Omental fat pad (tissue), 4 donors: ENCODE measurements at places on chromosomes 11 and 22. TPM values are rescaled to one million over a fixed set of nuclear protein-coding genes. Genes with fewer than 3 reads are reported as not detected.

GRCh38 chr11:14529321-14529720 is 9.1 kb upstream of the PSMA1 start:
- DNase-seq, result no peak

GRCh38 chr11:95566211-95566610 is 223.4 kb downstream of the FAM76B start:
- DNase-seq, result no peak

Gene LARGE2
- 0.24 TPM for total RNA-seq

DNA sequence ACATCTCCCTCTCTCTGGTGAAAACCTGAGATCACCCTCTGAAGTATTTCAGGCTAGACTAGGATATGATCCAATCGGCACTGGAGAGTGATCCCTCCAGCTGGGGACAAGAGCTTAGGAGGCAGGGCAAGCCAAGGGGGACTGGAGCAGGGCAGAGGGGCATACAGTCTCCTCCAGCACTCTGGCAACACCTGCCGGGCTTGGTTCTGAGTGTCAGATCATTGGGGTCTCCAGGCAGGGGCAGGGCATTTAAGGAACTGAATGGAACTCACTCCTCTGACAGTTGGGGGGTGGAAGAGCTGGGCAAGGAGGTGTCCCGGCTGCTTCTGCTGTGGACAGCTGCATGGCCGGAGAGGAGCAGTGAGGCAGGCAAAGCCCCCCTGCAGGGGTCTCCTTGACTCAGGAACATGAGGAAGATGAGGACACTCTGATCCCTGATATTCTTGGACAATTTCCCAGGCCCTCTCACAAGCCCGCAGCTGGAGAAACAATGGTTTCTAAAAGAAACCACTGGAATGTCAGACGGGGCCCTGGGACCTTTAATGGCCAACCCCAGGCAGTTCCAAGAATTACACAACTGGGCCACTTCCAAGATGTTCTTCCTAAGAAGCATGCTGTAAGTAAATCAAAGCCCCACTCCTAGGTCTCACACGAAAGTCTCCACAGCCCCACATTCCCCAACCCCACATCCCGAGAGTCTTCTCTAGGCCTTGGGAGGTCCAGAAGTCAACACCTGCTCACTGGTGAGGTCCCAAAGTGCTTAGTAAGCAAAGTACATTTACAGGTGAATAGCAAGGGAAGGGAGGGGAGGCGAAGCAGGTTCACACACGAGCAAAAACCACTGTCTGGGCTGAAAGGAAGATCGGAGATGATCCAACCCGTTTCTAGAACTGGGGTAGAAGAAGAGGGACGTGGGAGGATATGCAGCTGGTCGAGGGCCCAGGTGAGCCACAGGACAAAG is 1.2 kb upstream of the CCDC86 start:
- DNase-seq, result no peak

GRCh38 chr22:37248251-37248650 is 4.2 kb upstream of the RAC2 start:
- no peak for DNase-seq

Gene SHANK2
- total RNA-seq, result 6.7 TPM

DNA sequence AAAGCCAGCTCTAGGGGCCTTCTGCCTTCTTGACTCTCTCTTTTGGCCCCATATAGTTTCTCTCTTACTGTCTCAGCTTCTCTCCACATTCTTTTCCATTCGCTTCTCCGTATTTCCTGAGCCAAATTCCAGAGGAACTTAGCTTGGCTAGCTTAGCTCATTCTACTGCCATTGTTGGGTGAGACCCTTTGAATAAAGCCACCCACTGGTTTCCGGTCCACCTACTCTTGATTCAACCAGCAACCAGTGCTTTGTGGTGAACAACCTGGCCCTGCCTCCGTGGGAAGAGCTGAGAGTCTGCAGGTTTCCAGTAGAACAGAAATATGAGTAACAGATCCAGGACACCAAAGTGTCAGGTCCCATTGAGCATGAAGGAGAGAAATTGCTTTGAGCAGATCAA is 81.3 kb upstream of the ARHGAP20 start:
- no peak for DNase-seq

GRCh38 chr11:26095340-26095739 is 236.6 kb upstream of the ANO3 start:
- DNase-seq, result no peak

DNA sequence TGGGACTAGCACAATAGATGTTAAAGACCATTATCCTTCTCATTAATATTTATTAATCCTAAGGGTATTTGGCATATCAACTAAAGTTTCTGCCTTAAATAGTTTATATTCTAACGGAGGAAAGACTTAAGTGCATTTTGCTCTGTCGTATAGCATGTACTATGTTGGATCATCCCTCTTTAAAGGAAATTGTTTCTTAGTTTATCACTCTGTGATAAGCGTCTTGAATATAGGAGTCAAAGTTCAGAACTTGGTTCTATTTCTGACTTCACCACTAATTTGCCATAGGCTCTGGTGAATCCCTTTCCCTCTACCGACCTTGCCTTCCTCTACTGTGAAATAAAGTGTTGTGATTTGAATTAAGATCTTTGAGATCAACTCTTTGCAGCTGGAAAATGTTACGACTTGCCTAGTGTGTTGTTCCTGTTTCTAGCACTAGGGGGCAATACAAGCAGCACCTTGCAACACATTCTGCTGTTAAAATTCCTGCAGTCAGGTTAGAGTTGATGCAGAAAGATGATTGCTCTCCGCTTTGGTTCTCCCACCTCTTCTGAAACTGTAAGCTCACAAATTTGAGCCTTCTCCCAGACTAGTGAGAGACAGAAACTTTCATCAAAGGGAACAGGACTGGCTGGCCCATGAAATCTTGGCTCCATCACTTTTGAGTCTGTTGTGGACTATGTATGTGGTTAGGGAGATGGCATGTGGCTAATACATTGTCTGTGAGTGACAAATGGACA is 27.8 kb upstream of the ZNRF3 start:
- no peak for DNase-seq

- DNase-seq, result no peak
Measured at GRCh38 chr11:69948256-69949141, 129.3 kb upstream of the FGF3 start.

DNA sequence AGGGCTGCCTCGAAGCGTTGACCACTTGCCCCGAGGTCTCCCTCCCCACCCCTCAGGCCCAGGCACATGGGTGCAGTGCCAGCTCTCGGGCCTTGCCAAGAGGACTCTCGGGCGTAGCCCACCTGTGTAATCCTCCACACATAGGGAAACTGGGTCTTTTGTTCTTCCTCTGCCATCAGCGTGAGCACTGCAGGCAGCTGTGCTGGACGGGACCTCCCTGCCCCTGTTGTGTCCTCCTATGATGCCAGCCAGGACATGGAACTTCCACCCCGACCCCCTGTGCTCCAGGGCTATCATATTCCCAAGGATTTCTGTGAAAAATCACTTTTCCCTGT is 66.4 kb downstream of the PARVB start:
- no peak for DNase-seq
